Fibroblast of the aortic adventitia (primary cell): ENCODE measurements at places on chromosomes 12 and 14.

GRCh38 chr12:11461433-11461832 is 66.1 kb upstream of the PRB2 start:
- DNase-seq: no peak

DNA sequence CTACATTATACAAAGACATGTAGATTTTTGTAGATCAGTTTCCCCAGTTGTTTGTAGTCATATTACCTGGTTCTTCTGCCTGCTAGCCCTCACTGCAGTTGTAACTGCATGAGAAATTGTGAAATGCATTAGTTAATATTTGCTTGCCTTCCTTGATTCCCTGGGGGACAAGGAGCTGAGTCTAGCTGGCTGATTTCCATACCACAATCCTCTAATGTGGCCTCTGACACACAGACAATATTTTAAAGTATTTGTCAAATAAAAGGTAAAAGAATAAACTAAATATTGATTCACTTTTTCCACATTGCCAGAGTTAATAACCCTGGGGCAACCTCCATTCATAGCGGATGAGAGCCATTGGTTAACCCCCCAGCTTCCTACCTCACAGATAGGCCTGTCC is 128.8 kb upstream of the TMEM132C start:
- DNase-seq: no peak

- peak; percentile 19 for DNase-seq
Measured at GRCh38 chr12:991350-992333, 619 bp downstream of the ERC1 start.

GRCh38 chr14:77516126-77516525 is 17.5 kb upstream of the ISM2 start:
- peak; percentile 25 for DNase-seq

DNA sequence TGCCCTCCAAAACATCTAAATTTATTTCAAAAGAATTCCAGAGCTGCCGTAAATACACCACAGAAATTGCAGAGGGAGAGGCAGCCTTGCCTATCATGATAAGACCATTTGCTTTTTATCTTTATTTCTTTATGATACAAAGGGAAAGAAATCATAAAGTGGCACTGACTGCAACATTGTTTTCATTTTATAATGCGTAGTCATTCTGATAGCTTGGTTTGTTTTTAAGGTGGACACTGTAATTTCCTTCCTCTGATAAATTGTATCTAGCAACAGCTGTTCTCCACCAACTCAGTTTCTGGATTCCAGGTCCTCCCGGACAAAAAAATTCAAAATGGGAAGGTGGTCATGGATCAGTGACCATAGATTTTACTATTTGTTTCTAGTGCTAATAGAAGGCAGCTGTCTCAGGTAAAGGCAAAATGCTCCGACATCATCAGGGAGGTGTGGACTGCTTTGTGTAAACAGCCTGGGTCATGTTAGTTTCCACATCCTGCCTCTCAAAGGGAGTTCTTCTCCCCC is 623 bp upstream of the TSPAN8 start:
- DNase-seq: peak; percentile 78
